ENCODE measurements at places on chromosomes 12 and 14.

- DNase-seq: no peak
These were observed 15.1 kb upstream of the DUSP16 start for GRCh38 chr12:12577786-12578185.

- no peak for DNase-seq
These were observed 23.5 kb downstream of the YEATS4 start for GRCh38 chr12:69383074-69383473.

GRCh38 chr14:65179918-65180724, 77.8 kb upstream of the MAX start:
- peak; percentile 37 for DNase-seq

GRCh38 chr12:546920-547845, 87.4 kb downstream of the B4GALNT3 start:
- peak; percentile 78 for DNase-seq

GRCh38 chr14:59207506-59207933, 19.1 kb downstream of the DAAM1 start:
- no peak for DNase-seq

DNA sequence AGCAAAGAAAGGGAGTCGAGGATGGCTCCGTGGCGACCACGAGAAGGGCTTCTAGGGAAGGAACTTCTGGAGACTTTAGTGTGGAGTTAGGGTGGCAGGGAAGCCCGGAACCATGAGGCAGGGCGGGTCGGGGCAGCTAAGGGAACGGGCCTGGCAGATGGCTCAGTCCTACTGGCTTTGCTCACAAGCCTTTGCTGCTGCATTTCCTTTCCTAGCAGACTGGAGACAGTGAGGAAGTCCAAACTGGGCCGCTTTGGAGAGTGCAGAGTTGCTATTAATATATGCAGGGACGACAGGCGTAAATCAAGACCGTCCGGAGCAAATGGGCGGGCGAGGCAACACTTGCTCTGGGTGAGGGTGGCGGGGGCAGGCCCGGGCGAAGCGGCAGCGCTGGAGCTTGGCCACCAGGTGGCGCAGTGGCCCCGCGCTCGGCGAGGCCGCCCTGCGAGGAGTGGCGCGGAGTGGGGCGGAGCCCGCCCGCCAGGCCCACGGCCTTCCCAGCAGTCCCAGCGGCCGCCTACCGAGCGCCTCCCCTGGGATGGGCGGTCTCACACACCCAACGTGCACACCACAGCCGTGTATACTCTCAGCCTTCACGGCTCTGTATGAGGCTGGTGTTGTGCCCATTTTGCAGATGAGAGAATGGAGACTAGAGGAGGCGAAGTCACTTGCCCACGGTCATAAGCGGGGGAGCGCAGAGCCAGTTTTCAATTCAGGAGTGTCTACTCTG, 24.4 kb upstream of the LRTM2 start:
- peak; percentile 94 for DNase-seq

GRCh38 chr12:5348057-5348456, 83.9 kb upstream of the NTF3 start:
- no peak for DNase-seq
